H4 (cell line): ENCODE measurements at places on chromosomes 7 and 10.

DNA sequence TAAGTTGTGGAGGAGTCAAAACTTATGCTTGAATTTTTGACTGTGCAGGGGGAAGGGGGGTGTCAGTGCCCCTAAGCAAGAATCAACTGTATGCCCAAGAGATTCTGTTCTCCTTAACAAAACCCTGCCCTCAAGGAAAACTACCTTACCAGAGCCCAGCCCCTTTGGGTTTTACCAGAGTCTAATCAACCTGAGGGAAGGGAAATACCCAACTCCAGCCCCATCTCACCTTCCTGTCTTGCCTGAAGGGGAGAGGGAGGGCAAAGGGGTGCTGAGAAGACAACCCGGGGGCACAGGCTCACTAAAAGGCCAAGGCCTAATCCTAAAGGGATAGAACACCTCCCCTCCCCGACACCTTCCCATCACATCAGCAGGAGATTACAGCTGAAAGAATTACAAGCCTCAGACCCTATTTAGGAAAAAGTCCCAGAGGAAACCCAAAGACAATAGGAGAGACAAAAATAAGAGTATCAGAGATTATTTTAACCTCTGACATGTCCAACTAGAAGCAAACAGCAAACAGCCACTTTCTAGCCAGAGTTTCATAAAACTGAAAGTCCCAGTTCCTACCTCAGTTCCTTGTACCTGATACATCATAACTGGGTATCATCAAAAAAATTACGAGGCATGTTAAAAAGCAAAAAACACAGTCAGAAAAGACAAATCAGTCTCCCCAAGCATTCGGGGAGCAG, 26.8 kb upstream of the C7orf33 start:
- DNase-seq: no peak

GRCh38 chr10:44801383-44802327, 109.5 kb upstream of the TMEM72 start:
- DNase-seq: peak; percentile 89

GRCh38 chr7:38903057-38903456, 5.9 kb downstream of the VPS41 start:
- DNase-seq: no peak

DNA sequence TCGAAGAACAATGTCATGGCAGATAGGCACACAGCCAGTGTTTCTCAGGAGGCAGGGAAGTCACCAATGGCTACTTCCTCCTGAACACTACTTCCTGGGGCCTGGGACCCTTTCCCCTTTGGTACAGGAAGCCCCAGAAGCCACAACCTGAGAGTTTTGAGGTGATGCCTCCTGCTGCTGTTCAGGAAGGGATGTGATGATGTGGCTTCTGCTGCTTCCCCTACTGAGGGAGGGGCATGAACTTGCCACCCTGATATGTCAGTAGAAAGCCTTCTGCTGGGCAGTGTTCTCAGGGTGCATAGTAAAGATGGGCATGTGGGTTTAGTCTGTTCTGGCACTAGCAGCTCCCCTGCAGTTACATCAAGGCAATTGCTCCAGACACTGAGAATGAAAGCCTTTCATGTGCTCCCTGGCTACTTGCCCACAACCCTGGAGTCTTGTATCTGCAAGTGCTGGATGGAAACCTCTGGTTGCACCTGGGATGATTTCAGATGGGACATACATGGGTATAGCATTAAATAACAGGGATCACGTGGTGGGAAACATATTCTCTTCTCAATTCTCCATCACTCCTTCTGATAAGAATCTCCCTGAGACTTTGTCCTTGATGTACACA, 69.3 kb downstream of the ADRA2A start:
- no peak for DNase-seq

DNA sequence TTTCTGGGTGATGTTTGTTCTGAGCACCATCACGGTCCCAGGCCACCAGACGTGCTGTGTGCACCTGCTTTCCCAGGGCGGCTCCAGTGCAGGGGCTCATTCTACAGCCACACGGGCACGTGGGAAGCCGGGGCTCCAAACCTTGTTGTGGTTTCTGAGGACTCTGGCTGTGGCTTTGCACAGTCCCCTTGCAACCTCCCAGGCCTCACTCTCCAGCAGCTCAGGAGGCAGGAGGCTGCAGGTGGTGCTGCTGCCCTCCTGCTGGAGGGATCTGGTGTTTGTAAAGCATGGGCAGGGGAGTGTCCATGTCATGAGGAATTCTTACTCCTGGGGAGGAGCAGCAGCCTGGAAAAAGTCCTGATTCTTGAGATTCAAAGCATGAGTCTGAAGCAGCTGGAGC, 54.3 kb downstream of the INSYN2A start:
- no peak for DNase-seq

DNA sequence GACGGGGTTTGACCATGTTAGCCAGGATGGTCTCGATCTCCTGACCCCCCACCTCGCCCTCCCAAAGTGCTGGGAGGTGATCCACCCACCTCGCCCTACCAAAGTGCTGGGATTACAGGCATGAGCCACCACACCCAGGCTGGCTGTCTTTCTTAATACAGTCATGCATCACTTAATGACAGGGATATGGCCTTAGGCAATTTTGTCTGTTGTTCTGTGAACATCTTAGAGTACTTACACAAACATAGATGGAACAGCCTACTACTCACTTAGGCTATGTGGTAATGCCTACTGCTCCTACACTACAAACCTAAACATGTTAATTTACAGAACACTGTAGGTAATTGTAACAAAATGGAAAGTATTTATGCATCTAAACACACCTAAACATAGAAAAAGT, 106.6 kb upstream of the KCNMA1 start:
- no peak for DNase-seq

DNA sequence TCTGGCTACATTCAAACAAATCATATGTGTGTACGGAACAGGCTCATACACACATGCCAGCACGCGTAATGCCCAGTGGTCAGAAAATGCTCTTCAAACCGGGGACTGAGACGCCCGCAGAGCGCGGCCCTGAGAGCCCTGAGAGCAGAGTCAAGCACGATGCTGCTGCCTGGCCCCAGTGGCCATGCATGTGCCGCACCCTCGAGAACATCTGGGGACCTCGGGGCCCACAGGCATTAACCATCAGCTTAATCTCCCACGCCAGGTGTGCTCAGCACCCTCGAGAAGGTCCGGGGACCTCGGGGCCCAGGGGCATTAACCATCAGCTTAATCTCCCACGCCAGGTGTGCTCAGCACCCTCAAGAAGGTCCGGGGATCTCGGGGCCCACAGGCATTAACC, 163.1 kb downstream of the PTPRN2 start:
- no peak for DNase-seq

GRCh38 chr7:129332254-129333035, 101.8 kb upstream of the STRIP2 start:
- peak; percentile 11 for DNase-seq

DNA sequence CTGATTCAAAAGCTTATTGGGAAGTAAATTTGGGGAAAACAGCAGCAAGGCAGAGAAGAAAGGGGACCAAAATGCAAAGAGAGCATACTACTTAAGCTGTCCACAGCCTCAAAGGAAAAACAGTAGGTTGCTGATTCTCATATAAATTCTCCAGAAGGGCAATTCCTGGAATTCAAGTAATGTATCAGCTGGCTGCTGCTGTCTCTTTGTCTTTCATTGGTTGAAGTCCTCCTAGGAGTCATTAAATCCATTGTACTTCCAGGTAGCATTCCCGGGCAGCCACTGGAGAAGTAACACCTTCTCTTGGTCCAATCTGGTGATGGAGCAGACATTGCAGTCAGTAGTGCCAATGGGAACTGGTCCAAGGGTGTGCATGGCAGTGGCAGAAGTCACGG, 22.7 kb downstream of the BET1 start:
- DNase-seq: no peak

GRCh38 chr10:13661256-13661655, 74.5 kb downstream of the PRPF18 start:
- DNase-seq: no peak

GRCh38 chr7:88759230-88760135, at the start of gene ZNF804B:
ZNF804B (plus strand) TSS chr7:88759700; CDS start chr7:88759977, 277 bp downstream.
- no peak for DNase-seq

GRCh38 chr7:46581268-46581667, 660.2 kb upstream of the IGFBP3 start:
- DNase-seq: no peak
